GM12865 (cell line): ENCODE measurements at places on chromosomes 7 and 10.

- DNase-seq, result no peak
These were observed 303.1 kb upstream of the IMMP2L start for GRCh38 chr7:111865430-111865829.

- no peak for DNase-seq
These were observed 335.9 kb downstream of the WDR37 start for GRCh38 chr10:1392127-1392526.

GRCh38 chr10:97780841-97781617 is 9.2 kb upstream of the SFRP5 start:
- DNase-seq, result no peak

GRCh38 chr10:84294766-84295447 is 33.5 kb upstream of the CCSER2 start:
- peak; percentile 55 for DNase-seq

- DNase-seq, result no peak
These were observed 208.8 kb downstream of the HIBADH start for GRCh38 chr7:27453702-27454405.

DNA sequence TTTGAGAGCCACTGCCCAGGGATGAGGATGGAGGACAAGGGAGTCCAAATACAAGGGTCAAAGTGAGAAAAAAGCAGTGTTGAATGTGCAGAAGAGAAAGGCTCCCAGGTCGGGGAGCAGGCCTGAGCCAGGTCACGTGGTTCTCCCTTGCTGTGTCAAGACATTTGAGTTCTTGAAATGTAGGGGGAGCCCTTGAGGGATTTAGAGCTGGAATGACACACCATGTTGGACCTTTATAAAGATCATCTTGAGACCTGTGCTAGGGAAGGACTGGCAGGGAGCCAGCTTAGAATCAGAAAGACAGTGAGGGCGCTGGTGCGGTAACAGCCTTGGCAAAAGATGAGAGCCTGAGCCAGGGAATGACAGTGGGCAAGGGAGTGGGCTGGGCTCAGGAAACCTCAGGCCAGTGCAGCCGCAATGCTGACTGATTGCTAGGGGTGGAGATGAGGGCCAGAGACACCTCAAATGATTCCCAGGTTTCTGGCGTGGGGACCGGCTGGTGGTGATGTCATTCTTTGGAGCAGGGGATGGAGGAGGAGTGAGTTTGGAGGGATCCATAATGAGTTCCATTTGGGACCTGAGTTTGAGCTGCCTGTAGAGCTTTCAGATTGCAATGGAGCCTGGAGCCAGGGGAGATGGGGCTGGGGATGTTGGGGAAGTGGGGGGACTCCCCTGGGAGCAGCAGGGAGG is 120.1 kb downstream of the PTPN20 start:
- peak; percentile 14 for DNase-seq

DNA sequence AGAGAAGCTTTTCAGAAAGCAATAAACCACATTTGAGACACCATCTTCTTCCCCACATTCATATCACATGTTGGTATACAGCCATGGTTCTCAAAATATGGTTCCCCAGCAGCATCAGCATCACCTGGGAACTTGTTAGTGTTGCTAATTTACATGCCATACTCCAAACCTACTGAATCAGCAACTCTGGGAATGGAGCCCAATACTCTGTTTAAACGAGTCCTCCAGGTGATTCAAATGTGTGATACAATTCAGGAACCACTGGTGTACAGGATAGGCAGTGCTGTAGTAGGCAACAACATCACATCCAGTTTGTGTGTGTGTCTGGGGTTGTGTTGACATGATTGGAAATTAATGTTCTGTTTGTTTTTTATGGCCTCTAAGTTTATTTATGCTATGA is 47.7 kb downstream of the ZNF277 start:
- DNase-seq, result no peak

GRCh38 chr7:29649028-29649716 is 85.5 kb downstream of the PRR15 start:
- DNase-seq, result no peak

GRCh38 chr10:26517141-26517867 is 79.2 kb downstream of the APBB1IP start:
- DNase-seq, result no peak

- DNase-seq, result no peak
These were observed 5.7 kb downstream of the MTURN start for GRCh38 chr7:30140456-30140855.

DNA sequence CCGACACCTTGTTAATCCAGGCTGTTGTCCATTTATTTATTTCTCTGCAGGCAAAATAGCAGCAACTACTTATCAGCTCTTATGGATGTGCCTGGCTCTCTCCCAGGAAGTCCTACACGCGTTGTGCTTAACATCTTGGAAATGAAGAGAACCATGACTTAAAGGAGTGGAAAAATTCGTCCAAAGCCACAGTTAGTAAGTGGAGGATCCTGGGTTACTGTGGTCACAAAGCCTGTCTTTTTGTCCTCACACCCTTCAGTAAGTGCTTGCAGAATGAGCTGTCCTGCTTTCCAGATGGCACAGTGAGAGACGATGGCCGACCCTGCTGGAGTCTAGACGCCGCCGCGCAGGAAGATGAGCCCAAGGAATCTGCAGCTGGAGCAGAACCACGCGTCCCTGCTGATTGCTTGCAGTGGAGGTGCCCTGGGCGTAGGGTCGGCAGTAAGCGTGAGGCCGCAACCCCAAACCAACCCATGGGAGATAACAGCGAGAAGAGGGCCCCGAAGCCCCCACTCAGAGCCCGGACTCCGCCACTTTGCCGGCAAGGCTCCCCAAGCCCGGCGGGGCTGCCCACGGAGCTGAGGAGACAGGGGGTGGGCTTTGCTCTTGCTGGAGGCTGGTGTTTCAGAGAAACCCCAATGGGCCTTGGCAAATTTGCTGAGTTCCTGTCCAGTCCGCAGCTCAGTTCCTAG is 178.6 kb downstream of the CXCL12 start:
- DNase-seq, result no peak

GRCh38 chr7:100177045-100178001 is at the start of the genes GPC2 and STAG3:
Gene GPC2 (minus strand): TSS chr7:100177381. CDS start chr7:100177199, 182 bp downstream.
Gene STAG3 (plus strand): TSS chr7:100177918. CDS start chr7:100180557, 2,639 bp downstream.
- DNase-seq, result peak; percentile 97

GRCh38 chr10:19704544-19704943 is 111.7 kb upstream of the PLXDC2 start:
- DNase-seq, result no peak

DNA sequence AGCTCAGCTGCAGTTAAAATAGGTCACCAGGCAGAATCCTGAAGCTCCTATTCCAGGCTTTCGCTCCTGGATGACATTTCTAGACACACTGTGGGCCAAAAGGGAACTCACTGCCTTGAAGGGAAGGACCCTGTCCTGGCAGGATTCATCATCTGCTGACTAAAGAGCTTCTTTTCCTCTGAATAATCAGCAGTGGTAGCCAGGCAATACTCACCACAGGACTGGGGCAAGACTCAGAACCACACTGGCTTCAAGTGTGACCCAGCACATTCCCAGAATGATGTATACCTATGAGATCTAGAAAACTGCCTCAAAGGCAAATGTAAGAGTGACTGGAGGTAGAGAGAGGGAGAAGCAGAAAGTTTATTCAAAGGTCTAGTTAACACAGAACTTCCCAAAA is 29.5 kb upstream of the EBF3 start:
- DNase-seq, result no peak

DNA sequence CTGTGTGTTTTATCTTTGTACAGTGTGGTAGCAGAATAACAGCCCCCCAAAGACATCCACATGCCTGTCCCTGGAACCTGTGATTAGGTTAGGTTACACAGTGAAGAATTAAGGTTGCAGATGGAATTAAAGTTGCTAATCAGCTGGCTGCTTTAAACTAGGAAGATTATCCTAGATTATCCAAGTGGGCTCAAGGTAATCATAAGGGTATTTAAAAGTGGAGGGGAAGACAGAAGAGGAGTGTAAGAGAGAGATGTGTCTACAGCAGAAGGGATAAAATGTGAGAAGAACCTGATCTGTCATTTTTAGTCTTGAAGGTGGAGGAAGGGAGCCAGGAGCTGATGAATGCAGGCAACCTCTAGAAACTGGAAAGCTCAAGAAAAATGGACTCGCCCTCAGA is 117.6 kb downstream of the ARHGAP22 start:
- DNase-seq, result no peak

GRCh38 chr10:6718550-6718949 is 138.5 kb upstream of the PRKCQ start:
- no peak for DNase-seq

- DNase-seq, result peak; percentile 79
These were observed at the start of gene SH2B2 for GRCh38 chr7:102286237-102287110. Gene SH2B2 (plus strand): TSS chr7:102286868. CDS start chr7:102300551, 13,683 bp downstream.

DNA sequence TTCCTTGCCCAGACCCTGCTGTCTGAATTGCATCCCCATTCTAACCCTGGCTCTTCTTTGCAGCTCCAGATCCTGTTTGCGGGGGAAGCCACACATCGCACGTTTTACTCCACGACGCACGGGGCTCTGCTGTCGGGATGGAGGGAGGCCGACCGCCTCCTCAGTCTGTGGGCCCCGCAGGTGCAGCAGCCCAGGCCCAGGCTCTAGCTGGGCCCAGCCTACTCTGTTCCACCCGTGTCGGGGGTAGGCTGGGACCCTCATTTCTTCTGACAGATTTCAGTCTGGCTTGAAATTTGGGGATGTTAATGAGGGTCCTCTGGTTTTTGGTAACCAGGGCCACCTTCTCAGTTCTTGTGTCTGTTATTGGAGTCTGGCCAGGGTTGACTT is 2.7 kb upstream of the MTG1 start:
- no peak for DNase-seq

- DNase-seq, result peak; percentile 39
These were observed 1.8 kb downstream of the ALOX5 start for GRCh38 chr10:45375716-45376231.

DNA sequence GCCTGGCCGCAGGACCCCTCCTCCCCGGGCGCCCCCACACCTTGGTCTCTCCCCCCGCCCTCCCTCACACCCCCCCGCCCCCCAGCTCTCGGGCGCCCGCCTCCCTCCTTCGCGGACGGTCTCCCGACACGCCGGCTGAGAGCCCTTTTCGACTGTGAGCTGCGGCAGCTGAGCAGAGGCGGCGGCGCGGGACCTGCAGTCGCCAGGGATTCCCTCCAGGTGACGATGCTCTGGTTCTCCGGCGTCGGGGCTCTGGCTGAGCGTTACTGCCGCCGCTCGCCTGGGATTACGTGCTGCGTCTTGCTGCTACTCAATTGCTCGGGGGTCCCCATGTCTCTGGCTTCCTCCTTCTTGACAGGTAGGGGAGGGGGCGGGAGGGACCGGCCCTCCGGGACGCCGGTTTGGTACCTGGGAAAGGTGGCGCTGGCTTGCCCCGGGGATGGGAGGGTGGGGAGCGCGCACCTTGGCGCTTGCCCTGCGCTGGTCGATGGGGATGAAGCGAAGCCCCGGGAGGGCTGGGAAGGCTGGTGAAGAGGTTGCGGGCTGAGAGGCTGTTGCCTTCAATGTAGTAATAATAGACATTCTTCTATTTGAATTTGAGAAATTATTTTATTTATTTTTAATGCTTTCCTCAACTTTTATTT is at the start of gene BMPER:
TSS of gene BMPER (plus strand) at position 151 of the 644 bp plus-strand sequence. CDS start at position 226, 75 bp downstream.
- DNase-seq, result no peak

GRCh38 chr10:70715853-70716795 is 43.8 kb downstream of the ADAMTS14 start:
- no peak for DNase-seq

GRCh38 chr10:11448545-11449244 is 162.8 kb downstream of the USP6NL start:
- peak; percentile 66 for DNase-seq

- DNase-seq, result no peak
These were observed 96.0 kb downstream of the HIPK2 start for GRCh38 chr7:139681812-139682135.

DNA sequence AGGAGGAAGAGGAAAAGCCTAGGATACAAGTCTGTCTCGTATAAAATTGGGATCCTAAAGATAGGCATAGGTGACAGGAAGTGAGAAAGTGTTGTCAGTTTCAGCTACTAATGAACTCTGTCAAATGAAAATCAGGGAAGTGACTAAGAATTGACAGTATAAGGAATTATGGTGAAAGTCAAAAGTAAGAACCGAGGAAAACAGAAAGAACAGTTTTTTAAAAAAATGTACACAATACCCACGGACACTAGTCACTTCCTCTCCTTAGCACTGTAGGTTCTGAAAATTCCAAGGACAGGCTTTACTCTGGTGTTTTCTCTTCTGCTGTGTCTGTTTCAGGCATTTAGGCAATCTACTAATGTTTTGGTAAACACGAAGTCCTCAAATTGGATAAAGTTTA is 42.3 kb downstream of the ATAD1 start:
- no peak for DNase-seq

- no peak for DNase-seq
These were observed 186.6 kb upstream of the CELF2 start for GRCh38 chr10:10831085-10831484.

GRCh38 chr10:109931163-109931562 is 7.9 kb upstream of the XPNPEP1 start:
- DNase-seq, result no peak

GRCh38 chr10:4526311-4526731 is 299.7 kb upstream of the AKR1E2 start:
- DNase-seq, result no peak

DNA sequence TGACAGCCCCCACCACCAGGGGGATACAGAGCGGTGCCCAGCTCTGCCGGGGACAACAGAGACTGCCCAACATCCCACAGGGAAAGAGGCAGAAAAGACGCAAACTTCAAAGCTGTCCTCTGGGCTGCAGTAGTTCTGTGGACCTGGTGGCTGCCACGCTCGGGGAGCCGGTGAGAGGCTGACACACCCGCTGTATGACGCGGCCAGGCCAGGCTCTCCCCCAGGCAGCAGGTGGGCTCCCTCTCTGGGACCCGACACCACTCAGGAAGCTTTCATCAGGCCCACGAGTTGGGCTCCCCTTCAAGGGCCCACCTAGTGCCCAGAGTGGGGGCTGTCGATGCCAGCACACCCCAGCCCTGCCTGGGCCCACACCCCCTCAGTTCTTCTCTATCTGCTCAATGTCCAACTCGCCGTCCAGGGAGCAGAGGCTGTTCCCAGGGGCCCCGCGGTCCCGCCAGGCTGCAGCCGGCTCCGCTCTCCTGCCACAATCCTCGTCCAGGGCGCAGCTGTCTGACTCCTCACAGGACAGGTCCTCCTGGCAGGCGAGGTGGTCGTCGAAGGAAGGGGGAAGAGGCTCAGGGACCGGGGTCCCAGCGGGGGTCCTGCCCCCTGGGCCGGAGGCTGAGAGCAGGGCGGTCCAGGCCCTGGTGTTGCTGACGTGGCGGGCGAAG is 121.2 kb downstream of the FAM53B start:
- DNase-seq, result no peak

GRCh38 chr10:96034625-96035024 is 8.8 kb upstream of the CCNJ start:
- no peak for DNase-seq

DNA sequence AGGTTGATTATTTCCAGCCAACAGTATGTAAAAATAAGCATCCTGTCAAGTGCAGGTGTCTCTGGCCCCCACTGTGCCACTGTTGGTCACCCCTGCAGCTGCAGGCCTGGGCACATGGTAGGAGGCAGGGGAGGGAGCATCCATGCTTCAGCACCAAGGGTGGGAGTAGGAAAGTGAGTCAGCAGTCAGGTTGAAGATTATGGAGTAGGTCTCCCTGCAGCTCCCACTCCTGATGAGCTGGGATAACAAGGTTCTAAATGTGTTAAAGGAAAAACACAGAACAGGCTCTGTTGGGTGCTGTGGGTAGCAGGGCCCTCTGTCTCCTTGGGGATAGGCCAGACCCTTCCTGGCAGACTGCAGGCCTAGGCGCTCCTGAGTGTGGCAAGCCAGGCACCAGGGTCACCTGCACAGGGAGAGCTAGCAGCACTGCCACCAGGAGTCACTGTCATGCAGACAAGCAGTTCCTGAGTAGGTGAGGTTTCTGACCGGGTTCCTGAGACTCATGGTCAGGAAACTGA is 59.3 kb downstream of the NUDCD3 start:
- peak; percentile 72 for DNase-seq
